ENCODE measurements at places on chromosomes 3 and 15.

- DNase-seq: peak; percentile 70
Observed at GRCh38 chr3:42117175-42118008, 26.2 kb downstream of the TRAK1 start.

DNA sequence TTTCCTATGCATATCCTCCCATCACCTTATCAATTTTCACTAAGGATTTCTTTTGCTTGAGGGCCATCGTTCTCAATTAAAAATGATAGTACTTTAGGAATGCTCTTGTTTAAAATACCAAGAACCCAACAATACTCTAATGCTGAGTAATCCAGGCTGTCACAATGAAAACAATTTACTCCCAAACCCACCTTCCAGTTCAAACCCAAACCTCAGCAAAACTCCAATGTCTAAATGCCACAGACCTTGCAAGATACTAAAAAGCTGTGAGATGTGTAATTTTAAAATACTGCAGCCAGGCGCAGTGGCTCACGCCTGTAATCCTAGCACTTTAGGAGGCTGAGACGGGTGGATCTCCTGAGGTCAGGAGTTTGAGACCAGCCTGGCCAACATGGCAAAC lies 889.8 kb downstream of the ROBO1 start:
- no peak for DNase-seq

- DNase-seq: no peak
Observed at GRCh38 chr15:48413304-48413703, 82.1 kb downstream of the DUT start.

DNA sequence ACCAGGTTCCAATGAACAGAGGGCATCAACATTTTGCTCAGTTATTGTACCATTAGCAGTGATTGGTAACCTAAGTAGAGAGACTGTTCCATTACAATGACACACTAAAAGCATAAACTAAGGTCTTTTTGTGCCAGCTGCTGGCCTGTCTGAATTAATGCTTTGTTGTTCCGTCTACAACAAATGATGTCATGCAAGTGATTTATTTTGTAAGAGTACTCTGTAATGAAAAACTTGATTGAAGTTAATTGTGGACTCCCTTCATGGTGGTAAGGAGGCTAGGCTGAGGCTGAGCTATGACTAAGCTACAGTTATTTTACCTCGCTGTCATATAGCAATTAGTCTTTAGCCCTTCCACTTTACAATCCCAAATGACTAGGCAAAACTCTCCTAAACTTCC lies 23.2 kb downstream of the RCN2 start:
- no peak for DNase-seq

DNA sequence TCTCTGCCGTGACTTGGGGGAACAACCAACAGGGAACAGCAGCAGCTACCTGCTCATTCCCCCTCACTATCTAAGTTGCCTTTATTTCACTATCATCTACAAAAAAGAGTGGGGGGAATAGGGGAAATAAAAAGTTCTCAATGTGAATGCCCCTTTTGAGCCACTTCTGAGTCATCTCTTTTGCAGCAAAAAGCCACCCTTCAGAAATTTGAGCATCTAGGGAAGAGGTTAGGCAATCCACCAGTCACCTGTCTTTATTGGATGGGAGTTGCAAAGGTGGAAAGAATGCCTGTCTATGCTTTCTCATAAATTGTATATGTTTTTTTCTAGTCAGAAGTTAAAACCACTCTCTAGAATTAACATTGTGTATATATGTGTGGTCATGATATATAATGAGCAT lies 41.1 kb downstream of the GPD1L start:
- no peak for DNase-seq

DNA sequence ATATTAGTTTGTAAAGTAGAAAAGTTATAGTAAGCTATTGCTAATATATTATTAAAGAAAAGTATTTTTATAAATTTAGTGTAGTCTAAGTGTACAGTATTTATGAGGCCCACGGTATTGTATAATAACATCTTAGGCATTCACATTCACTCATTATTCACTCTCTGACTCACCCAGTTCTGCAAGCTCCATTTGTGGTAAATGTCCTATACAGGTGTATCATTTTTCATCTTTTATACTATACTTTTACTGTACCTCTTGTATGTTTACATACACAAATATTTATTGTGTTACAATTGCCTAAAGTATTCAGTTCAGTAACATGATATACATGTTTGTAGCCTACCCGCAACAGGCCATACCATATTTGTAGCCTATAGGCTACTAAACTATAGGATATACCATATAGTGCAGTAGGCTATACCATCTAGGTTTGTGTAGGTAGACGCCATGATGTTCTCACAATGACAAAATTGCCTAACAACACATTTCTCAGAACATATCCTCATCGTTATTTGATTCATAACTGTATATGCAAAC lies 246.8 kb upstream of the ALCAM start:
- no peak for DNase-seq

DNA sequence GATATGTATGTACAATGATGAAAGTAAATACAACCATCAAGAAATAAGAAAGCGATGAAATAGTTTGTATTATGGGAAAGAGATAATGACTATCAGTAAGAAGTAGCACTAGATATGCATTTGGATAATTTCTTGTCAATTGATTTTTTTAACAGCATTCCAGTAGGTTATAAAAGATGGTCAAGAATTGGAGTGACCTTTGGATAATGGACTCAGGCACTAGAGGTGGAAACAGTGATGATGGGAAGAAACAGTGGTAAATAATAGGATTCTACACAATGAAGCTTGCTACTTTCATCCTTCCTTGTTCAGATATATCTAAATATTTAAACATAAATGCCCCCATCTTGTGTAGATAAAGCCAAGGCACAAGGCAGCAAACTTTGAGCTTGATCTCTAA lies 101.4 kb downstream of the GBE1 start:
- DNase-seq: no peak

- no peak for DNase-seq
Observed at GRCh38 chr3:122598556-122598955, 21.1 kb downstream of the PARP15 start.

GRCh38 chr3:23915537-23916108 lies 1.2 kb downstream of the NKIRAS1 start:
- no peak for DNase-seq
